Amniotic epithelial cell (primary cell): ENCODE measurements at places on chromosomes 3 and 15.

- peak; percentile 68 for DNase-seq
These were observed 6.0 kb upstream of the SLC28A1 start for GRCh38 chr15:84878504-84878903.

DNA sequence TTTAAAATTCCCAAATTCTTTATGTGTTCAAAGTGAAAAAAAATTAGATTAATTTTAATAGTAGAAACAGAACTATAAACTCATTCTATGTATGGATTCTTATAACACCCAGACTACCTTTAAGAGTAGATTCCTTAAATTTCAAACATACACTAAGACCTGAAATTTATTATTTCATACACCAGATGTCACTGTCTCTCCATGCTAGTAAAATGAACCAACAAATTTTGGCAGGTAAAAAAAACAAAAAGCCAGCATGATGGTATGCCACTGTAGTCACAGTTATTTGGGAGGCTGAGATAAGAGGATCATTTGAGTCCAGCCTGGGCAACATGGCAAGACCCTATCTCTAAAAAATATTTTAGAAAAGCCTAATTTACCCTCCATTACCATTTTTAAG lies 461.3 kb upstream of the NAALADL2 start:
- DNase-seq: peak; percentile 37

- peak; percentile 60 for DNase-seq
These were observed 116.1 kb downstream of the PDE8A start for GRCh38 chr15:85097725-85098124.

GRCh38 chr15:70023769-70024491 lies 73.8 kb downstream of the TLE3 start:
- peak; percentile 32 for DNase-seq

GRCh38 chr3:25493786-25494185 lies 65.7 kb downstream of the RARB start:
- no peak for DNase-seq

DNA sequence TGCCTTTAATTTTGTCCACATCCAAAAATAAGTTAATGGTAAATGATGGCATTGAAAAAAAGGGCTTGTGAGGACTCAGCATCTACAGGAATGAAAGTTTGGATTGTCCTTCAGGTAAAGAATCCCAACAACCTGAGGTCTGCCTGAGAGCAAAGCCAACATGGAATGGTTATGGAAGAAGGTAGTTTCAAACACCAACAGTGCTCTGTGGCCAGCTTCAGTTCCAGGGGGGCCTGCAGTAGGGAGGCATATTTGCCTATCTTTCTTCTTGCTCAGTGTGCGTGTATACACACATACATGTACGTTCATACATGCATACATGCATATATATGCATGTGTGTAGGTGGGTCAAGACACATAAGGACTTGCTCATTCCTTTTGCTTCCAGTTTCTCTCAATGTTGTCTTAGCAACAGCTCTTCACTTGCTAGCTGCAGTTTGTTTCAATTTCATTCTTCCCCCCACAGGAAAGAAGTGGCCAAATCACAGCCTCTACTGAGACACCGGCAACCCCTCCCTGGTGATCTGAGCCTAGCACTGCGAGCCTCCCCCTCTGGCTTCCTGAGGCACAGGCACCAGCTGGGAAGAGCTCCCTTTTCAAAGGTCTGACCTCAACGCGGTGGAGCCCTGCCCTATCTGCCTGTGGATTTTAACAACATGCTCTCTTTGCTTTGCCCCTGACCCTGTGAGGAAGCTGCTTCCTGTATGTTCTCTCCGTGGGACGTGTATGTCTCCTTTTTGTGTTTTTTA lies 146.2 kb downstream of the KLF13 start:
- peak; percentile 69 for DNase-seq

DNA sequence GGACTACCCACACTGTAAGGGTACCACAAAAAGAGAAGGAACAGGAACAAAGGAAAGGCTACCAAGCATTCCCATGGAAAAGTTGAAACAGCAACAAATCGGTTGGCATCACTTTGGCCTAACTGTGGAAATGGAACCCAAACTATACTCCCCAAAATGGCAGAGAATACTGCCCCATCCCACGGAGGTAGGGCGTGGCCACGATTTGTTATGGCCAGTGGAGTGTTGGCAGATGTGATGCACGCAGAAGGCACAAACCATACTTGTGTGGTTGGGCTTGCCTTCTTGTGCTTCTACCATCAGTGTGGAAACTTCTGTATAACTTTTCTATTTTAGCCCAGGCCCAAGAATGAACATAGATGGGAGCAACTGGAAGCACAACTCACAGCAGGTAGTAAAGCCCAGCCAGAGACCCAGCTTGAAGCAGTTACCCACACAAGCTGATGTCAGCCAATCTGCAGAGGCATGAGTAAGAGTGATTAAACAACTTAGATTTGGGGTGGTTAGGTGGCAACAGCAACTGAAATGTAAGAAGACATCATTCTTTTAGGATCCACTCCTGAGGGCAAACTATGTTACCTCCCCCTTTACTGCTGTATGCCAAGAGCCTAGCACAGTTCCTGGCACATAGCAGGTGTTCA lies 64.1 kb downstream of the BTD start:
- no peak for DNase-seq
